Stimulated activated CD4-positive, alpha-beta T cell treated with anti-CD3 and anti-CD28 coated beads, Interleukin-12 subunit alpha, Interleukin-12 subunit beta, amount 100 ng/mL, for 4 hours (primary cell): ENCODE measurements at places on chromosomes 5 and 9.
A peak's percentile ranks its signal among the peaks of the same experiment; 100 is the strongest.

DNA sequence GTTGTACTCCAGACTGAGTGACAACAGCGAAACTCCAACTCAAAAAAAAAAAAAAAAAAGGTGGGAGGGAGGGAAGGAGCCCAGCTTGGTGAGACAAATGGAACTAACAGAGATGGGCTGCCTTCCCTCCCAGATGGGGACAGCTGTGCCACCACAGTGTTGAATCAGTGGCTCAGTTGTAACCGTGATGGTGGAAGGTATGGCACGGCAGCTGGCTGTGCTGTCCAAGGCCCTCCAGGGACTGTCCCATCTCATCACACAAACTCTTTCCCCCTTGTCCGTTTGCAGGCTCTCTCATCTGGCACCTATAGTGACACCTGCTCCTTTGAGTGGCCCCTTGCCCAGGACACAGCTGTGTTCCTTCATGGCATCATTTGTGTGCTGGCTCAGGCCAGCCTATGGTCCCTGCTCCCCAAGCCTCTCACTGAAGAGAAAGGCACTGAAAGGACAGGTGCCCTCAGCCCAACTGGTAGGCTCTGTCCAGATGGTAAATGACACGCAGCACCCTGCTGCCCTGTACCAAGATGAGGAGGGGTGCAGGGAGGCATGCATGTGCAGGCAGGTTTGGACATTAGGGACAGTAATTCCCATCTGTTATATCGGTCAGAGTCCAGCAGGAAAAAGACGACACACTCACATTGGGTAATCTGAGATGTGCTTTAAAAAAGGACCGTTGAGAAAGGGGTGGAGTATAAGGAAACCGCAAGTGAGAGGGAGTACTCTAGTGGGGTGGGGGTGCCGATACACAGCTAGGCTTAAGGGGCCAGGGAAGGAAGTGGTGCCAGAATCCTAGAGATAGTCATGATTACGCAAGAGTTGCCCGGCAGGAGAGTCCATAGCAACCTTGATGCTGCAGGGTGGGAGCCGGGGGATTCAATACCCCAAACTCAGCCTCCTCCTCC lies 4.3 kb downstream of the SMIM33 start:
- no peak for DNase-seq

GRCh38 chr9:86043586-86043985 lies 55.8 kb downstream of the GOLM1 start:
- no peak for DNase-seq

DNA sequence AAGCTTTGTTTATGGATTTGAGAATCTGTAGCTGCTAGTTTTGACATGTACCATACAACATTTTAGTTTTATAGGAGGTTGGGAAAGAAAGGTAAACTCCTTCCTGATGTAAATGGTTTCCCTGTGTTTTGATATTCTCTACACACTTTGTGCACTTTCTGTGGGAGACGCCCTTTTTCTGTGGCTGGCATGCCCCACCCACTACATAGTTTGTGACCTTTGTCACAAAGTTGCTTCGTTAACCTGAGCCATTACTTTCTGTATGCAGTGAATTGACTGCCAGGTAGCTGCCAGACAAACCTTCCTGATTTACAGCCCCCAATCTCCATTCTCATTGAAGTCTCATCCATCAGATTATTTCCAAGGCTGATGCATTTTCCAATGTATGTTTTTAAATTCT lies 90.6 kb downstream of the NLN start:
- no peak for DNase-seq

DNA sequence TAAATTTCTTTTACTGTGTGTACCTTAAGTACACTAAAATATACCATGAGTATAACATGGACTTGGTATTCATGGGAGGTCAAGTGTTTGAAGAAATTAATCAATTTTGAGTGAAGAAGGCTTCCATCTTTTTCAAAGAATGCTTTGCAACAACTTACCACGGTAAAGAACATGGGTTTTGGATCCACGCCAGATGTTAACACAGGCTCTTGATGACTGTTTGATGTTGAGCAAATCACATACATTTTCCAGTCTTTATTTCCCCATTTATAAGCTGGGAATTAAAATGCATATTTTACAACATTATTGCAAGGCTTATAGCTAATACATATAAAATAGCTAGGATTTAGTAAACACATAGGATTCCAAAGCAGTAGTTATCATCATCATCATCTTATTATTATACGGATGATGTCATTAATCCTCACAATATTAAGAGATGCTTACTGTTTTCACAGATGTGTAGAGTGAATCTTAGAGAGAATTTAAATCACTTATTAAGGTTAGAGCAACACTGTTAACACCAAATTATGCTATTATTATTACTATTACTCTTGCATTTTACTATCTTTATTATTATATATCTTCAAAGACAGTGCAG lies 362.0 kb downstream of the PRELID2 start:
- no peak for DNase-seq

GRCh38 chr9:76637416-76637815 lies 126.8 kb upstream of the PCA3 start:
- DNase-seq = no peak

DNA sequence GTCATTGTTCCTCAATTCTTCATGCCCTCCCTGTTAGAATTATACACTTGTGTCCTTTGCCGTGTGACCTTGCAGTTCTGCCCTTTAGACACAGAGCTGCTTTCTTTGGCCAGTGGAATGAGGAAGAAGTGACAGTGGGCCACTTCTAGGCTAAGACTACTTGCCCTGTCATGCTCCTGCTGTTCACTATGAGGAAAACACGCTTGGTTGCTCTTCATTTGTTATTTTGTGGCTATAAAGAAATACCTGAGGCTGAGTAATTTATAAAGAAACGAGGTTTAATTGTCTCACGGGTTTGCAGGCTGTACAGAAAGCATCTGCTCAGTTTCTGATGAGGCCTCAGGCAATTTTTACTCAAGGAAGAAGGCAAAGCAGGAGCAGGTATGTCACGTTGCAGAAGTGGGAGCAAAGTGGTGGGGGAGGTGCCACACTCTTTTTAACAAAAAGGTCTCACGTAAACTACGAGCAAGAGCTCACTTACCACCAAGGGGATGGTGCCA lies 279.1 kb upstream of the DMAC1 start:
- no peak for DNase-seq

- no peak for DNase-seq
These were observed 8.7 kb upstream of the ERAP1 start for GRCh38 chr5:96816411-96816939.

GRCh38 chr5:15951126-15951525 lies 228.5 kb downstream of the MARCHF11 start:
- no peak for DNase-seq

DNA sequence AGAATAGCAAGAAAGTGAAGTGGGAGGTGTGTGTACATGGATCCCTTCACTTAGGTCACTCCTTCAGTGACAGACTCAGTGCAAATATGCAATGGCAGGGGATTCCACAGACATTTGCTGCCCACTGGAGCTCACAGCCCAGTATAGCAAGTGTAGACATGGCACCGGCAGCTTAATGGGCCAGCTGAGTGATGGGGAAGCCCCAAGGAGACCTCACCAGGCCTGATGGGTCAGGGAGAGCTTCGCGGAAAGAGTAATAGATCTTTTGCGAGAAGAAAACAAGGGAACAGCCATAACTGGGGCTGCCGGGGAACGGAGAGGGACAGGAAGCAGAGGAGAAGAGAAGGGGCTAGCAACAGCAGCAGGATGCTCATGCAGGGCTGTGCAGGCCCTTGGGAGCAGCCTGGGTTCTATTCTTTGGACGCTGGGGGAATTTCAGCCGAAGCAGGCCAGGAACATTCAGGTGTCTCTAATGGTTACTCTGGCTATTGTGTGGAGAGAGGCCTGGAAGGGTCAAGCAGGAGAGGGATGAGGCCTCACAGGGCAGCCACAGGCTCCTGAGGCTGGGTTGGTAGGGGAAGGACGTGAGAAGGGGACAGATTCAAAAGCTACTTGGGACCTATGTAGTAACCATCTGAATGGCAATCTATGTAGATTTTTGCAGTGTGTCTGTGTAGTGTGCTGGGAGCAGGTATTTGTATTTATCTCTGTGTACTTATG lies 27.0 kb downstream of the TCF7 start:
- no peak for DNase-seq

GRCh38 chr5:159041444-159042198 lies 58.1 kb downstream of the EBF1 start:
- DNase-seq = no peak

GRCh38 chr5:2149195-2149539 lies 266.4 kb upstream of the IRX4 start:
- no peak for DNase-seq

- DNase-seq = no peak
These were observed 18.1 kb upstream of the GPX3 start for GRCh38 chr5:151002250-151002649.

- peak; percentile 35 for DNase-seq
These were observed 194.3 kb downstream of the PALM2AKAP2 start for GRCh38 chr9:109974143-109974917.
